Activated naive CD4-positive, alpha-beta T cell treated with Interleukin-2 at 50 U/mL for 16 hours (primary cell): ENCODE measurements at places on chromosomes 3 and 15.

GRCh38 chr15:39793923-39794322 lies 11.3 kb upstream of the FSIP1 start:
- DNase-seq: no peak

DNA sequence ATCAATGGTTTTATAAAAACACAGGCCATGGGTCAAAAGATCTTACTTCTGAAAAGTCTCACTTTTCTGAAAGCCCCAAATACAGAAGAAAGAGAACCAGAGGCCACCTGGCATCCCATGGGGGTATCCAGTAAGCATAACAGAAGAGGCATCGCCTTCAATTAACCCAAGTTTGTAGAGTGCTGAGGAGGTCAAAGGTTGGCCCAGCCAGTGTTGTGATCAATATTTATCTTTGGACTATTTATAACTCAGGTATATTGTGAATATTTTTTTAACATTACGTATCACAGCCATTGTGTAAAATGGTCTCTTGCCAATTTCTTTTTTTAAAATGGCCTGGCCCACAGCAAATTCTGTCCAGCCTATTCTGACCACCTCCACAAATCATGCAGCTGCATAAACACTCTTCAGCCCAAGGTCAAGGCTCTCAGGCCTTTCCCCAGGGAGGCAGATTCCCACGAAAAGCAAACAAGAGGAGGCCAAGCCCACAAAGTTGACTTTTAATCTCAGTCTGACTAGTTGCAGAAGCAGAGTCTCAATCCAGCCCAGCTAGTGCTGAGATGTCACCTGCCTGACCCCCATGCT lies 26.2 kb upstream of the SPTBN5 start:
- no peak for DNase-seq

DNA sequence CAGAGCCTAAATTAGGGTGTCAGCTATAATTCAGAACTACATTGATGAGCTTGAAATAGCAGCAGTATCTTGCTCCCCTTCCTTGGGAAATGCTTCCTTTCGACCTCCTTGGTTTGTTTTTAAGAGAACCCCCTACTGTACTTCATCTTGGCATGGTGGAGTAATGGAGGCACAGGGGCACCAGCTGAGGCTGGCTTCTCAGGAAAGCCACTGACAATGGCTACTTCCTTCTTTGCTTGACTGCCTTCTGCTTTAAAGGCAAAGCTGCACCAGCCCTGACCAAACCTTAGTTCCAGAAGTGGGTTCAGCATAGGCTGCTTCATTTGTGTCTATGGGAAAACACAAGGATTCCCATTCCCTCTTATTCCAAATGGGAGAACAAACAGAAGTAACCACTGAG lies 1.5 kb upstream of the FBXL22 start:
- DNase-seq: no peak

DNA sequence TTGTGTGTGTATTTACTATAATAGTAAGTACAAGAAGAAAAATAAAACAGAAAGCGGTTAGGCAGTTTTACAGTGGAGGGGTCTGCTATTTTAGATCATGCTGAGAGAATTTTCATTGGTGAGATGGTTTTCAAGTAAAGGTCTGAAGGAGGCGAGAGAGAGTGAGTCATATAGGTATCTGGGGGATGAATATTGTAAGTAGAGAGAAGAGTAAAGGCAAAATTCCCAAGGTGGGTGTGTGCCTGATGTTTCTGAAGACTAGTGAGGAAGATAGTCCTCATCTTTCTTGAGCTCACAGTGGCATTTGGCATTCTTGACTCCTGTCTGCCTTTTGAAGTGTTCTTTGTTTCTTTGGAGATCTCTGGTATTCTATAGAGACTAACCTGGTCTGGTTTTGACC lies 38.6 kb downstream of the CRYBG3 start:
- no peak for DNase-seq

DNA sequence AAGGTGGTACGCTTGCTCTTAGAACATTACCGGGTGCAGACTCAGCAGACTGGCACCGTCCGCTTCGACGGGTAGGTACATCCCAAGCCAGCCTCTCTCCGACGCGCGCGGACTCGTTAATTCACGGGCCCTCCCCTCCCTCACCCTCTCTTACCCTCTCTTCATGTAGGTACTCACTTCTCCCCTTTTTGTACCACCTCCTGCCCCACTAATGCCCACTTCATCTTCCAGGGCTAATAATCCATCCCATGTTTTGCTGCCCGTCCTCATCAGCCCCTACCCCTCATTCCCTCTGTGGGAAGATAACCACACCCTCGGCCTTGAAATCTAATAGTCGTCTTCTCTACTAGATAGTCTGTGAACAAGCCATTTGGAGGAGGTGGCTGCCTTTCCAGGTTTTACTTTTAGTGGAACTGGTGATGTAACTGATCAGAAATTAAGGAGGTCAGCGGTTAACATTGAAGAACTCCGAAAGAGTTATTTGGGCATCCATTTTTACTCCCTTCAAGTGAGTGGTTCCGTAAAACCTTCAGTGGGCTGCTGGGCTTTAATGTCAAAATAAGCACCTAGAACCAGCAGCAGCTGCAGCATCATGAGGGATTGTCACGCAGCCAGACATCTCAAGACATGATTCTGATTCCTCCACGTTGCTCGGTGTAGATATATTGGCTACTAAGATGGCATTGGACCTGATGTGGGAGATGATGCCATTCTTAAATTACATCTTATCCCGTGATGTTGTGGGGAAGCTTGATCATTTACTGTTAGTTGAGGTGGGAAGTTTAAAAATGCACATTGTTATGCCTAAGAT lies 1.3 kb downstream of the FEM1B start:
- DNase-seq: peak; percentile 7

DNA sequence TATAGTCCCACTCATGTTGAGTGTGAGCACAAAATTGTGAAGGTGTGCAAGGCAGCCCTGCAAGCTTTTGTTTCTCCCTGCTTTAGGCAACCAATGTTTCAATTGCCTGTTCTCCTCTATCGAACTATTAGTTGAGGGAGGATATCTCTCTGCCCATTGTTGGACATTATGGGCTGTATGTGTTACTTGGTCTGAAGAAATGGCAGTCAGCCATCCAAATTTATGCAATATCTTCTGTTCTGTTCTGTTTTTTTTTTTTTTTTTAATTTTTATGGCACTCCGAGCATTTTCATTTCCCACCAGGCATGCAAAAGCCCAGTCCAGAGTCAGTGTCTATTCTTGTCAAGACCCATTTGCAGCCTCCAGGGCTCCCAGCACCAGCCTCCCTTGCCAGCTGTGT lies 44.0 kb downstream of the ANAPC13 start:
- DNase-seq: no peak

DNA sequence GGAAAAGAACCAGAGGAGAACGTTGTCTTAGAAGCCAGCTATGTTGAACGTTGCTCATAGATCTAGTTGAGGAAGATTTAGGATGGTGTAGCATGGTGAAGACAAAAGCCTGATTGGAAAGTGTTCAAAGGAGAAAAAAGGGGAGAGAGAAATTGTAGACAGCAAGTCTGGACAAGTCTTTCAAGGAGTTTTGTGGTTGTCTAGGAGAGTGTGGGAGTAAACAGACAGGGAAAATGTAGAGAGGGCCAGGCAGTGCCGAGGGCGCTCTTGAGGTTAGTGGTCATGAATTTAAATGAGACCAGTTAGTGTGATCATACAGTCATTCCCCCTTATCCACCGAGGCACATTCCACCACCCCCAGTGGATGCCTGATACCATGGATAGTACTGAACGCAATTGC lies 167.5 kb upstream of the IL12A start:
- no peak for DNase-seq

GRCh38 chr15:68487087-68487843 lies 55.3 kb upstream of the ITGA11 start:
- DNase-seq: no peak

- DNase-seq: no peak
Observed at GRCh38 chr3:118938183-118938961, 96.3 kb downstream of the IGSF11 start.

- no peak for DNase-seq
Observed at GRCh38 chr3:195697582-195698324, 23.0 kb upstream of the MUC20 start.

DNA sequence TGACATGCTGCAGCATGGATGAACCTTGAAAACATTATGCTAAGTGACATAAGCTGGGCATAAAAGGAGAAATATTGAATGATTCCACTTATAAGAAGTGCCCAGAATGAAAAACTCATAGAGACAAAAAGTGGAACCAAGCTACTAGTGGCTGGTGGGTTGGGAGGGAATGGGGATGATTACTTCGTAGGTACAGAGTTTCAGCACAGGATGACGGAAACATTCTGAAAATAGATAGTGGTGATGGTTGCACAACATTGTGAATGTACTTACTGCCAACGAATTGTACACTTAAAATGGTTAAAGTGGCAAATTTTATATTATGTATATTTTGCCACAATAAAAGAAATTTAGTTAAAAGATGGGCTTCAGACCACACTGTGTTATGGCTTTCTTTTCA lies 93.6 kb downstream of the RPLP1 start:
- no peak for DNase-seq

DNA sequence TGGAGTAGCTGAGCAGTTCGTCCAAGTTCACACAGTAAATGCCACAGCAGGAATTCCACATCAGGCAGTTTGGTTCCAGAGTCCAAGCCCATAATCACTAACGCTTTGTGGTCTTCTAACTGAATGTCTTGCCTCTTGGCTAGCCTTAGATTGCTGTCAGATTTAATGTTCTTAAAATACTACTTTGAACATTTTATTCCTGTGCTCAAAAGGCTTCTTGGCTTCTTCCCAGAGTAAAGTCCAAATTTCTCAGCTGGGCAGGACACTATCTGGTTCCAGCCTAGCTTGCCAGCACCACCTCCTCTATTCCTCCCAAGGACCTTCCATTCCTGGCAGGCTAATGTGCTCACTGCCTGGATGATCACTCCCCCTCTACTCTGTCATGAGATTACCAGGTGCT lies 256.9 kb downstream of the SQOR start:
- no peak for DNase-seq

DNA sequence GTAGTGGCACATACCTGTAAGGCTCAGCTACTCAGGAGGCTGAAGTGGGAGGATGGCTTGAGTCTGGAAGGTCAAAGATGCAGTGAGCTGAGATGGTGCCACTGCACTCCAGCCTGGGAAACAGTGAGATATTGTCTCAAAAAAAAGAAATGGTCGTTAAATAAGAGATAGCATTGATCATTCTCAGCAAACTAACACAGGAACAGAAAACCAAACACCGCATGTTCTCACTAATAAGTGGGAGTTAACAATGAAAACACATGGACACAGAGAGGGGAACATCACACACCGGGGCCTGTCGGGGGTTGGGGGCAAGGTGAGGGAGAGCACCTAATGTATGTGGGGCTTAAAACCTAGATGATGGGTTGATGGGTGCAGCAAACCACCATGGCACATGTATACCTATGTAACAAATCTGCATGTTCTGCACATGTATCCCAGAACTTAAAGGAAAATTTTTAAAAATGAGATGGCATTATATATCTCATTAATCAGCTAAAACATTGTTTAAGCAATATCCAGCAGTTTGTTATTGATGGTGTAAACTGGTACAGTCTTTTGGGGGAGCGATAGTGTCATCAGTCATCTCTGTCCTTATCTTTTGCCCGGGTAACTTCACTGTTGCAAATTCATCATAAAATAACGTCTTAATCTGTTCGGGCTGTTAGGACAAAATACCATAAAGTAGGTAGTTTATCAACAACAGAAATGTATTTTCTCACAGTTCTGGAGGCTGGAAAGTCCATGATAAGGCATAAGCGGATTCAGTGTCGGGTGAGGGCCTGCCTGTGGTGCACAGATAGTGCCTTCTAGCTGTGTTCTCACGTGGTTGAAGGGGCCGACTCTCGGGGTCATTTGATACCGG lies 1.7 kb upstream of the MAN2A2 start:
- no peak for DNase-seq

GRCh38 chr3:195052939-195053338 lies 218.0 kb downstream of the XXYLT1 start:
- no peak for DNase-seq

GRCh38 chr3:184234224-184234623 lies 4.8 kb downstream of the VWA5B2 start:
- DNase-seq: no peak

DNA sequence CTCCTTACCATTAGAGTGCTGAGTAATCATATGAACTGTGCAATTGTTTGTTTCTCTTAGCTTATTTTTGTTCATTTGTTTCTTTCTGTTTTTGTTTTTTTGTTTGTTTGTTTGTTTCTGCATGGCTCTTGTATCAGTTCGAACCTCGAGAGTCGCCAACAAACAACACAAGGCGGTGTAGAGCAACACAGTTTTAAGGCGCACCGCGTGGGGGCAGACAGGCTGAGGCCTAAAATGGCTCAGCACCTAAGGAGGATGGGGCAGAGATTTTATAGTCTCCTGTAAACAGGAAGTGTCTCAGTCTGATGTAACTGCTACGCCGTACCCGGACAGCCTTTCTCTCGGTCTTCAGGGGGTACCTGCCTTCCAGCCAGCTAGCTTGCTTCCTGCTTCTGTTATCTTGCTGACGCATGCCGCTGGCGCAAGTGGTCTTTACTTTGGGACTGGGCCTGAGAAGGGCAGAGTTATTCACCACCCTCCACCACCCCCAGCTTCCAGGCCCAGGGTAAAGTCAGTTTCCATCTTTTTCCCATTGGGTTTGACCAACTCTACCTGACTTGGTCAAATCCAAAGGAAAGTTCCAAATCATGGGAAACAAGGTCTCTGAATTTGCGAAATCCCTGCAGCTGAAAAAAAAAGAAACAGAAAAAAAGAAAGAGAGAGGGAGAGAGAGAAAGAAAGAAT lies 25.8 kb upstream of the MFGE8 start:
- no peak for DNase-seq

DNA sequence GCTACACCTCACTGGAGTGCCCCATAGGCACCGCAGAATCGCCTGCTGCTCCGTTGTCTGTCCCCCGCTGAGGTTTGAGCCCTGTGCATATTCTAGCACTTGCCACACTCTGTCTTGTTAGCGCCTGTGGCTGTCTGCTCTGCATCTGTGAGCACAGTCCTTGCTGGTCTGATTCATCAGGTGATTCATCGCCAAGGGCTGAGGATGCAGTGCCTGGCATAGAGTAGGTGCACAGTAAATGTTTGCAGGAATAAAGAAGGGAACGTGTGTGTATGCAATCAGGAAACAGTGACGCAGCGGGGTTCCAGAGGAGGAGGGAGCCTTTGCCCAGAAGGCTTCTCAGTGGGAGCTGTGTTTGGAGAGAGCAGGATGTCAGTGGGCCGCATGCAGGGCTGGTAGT lies 124.0 kb upstream of the PLXNA1 start:
- no peak for DNase-seq

DNA sequence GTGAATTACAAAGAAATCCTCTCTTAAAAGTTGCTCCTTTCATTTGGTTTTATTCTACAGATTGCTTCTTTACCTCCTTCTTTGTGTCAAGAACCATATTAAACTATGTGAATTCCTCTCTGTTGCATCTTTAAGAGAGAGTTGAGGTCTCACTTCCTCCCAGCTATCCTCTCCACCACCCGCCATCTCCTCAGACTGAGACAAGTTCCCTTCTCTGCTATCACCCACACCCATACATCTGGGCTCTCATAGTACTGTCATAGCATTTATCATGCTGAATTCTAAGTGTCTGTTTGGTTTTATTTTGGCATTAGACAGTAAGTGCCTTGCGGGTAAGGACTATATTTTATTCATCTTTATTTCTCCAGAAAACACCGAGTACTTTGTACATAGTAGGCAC lies 54.2 kb downstream of the B3GALNT1 start:
- no peak for DNase-seq

- no peak for DNase-seq
Observed at GRCh38 chr3:155326244-155326643, 32.8 kb upstream of the STRIT1 start.

- no peak for DNase-seq
Observed at GRCh38 chr3:147613725-147614124, 204.6 kb downstream of the ZIC1 start.
